ENCODE measurements at places on chromosomes 4 and X.
A peak's percentile ranks its signal among the peaks of the same experiment; 100 is the strongest.

DNA sequence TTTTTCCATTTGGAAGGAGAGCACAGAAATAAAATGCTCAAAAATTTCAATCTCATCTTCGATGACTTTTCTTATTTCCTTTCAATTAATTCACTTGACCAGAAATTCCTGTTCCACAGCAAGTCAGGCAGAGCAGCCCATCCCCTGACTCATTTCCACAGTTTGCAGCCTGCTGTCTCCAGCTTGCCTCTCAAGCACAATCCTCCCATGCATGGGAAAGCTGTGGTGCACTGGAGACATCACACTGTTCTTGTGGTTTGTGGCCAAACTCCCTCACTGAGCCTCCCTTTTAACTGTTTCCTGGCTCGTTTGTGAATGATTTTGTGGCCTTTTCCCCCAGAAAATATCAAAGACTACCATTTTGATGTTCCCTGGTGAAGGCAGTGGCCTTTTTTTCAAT lies 114.0 kb upstream of the ENPEP start:
- no peak for DNase-seq

GRCh38 chr4:189124149-189124758 lies 816.4 kb upstream of the FRG1 start:
- peak; percentile 34 for DNase-seq

DNA sequence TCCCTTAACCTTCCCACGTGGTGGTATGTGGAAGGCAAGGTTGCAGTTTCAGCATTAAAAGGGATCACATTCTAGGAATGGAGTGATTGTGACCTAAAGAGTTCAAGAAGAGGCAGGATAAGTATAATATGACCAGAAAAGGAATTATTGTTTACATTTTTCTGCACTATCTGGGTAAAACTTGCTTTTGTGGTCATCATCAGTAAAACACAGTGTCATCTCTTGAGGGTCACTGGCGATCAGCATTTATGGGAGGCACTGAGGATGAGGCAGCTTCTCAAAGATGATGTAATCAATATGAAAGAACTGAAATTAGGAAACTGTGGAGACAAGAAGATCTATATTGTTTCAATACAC lies 88.7 kb downstream of the CFAP299 start:
- no peak for DNase-seq

GRCh38 chr4:52052475-52052780 lies 1.3 kb downstream of the SPATA18 start:
- peak; percentile 22 for DNase-seq

DNA sequence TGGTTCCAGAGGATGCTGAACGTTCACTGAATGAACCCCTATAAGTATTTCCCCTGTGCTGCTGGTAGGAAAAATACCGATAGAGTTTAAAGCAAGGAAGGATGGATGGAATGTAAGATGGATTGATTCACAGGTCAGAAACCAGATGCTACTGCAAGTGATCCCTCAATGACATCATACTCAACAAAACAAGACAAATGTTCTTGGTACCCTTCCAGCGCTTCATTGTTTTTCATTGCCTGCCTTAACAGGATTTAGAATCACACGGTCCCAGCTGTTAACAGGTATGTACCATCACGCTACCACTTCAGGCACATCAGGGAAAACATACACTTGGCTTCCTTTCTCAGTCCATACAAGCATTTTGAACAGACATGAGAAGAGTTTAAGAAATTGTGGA lies 118.1 kb upstream of the TLR3 start:
- DNase-seq: no peak

- no peak for DNase-seq
These were observed at the start of gene CFI for GRCh38 chr4:109801895-109802319. TSS of gene CFI (minus strand) at chr4:109801999. CDS start at chr4:109801971, 28 bp downstream.

- DNase-seq: no peak
These were observed 1109.3 kb upstream of the LCORL start for GRCh38 chr4:19130866-19131265.

DNA sequence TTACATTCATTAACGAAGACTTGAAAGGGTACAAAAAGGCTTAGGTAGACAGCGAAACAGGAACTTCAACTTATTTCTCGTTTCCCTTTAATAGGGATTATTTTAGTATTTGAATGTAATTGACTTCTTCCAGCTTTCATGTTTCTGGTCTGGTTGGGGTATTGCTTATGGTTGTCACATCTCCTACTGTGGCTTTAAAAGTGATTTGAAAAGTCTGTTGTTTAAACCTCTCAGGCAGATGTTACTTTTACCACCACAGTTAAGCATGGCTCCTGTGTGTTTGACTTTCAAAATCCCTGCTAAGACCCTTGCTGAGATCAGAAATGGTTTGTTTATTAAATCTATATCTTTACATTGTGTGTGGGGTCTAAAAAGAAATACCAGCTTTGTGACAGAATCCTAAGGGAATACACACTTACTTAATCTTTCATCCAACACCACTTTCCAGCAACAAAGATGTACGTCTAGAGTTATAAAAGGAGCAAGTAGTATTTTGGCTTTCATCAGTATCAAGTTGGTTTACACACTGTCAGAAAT lies 661.2 kb downstream of the FAT4 start:
- no peak for DNase-seq

DNA sequence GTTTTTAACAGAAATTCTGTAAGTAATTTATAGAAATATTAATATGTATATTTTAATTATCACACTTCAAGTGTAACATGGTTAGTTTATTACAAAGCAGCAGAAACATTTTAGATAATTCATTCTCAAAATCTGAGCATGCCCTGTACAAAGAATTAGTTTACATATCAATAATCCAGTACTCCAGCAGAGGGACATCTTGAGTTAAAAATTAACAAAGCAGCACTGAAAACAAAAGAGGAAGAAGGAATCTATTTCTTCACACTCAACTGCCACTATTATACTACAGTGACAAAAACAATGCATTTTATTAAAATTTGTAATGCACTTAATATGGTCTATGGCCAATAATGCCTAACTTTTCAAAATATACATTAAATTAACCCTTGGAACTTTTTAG lies 179.1 kb upstream of the KLHL4 start:
- no peak for DNase-seq

- DNase-seq: no peak
These were observed 38.5 kb upstream of the BOD1L1 start for GRCh38 chr4:13665701-13666660.

GRCh38 chrX:35557916-35558315 lies 240.2 kb upstream of the MAGEB16 start:
- DNase-seq: no peak

- DNase-seq: no peak
These were observed 97.5 kb upstream of the PRPS2 start for GRCh38 chrX:12693754-12694153.

DNA sequence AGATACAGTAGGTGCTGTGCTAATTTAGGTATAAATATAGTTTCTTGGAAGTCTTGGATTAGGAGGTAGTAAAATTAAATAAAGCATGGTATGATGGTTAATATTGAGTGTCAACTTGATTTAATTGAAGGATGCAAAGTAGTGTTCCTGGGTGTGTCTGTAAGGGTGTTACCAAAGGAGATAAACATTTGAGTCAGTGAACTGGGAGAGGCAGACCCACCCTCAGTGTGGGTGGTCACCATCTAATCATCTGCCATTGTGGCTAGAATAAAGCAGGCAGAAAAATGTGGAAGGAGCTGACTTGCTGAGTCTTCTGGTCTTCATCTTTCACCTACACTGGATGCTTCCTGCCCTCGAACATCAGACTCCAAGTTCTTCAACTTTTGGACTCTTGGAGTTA lies 153.7 kb upstream of the GK2 start:
- no peak for DNase-seq

GRCh38 chr4:41154010-41154813 lies 60.1 kb downstream of the APBB2 start:
- no peak for DNase-seq

- DNase-seq: no peak
These were observed 227.1 kb downstream of the ADGRL3 start for GRCh38 chr4:61427099-61427817.

DNA sequence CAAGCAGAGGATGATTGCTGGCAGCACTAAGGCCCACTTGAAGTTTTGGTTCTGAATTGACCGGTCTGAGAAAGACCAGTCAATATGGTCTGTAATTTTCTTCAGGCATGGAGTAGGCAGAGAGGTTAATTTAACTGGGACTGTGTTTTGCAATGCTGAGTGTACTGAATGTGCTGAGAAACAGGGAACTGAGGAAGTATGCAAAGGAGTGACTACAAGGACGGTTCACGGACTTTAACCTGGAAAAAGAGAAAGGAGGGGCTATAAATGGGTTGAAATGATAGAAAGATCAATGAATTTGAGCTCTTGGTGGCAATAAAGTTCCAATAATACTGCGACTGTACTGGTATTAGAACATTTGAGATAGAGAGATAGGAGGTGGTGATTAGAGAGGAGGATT lies 84.5 kb downstream of the MAGEB17 start:
- DNase-seq: no peak

DNA sequence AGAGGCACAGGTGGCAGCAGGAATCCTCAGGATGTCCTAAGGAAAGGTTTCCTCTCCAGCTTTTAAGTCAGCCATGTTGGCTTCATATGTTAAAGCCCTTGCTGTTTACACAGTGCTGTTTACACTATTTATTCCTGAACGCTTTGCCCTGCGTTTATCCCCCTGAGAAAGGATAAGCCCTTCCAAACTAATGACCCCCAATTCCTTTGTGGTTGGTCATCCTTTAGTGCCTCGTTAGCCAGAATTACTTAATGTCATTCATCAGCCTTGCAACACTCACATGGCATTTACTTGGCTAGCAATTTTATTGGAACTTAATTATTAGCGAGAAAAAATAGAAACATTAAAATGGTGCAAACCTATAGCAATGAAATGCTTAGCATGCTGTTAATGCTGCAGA lies 23.8 kb downstream of the VCX2 start:
- peak; percentile 4 for DNase-seq

- DNase-seq: no peak
These were observed 297.0 kb upstream of the PUDP start for GRCh38 chrX:7444967-7445366.

DNA sequence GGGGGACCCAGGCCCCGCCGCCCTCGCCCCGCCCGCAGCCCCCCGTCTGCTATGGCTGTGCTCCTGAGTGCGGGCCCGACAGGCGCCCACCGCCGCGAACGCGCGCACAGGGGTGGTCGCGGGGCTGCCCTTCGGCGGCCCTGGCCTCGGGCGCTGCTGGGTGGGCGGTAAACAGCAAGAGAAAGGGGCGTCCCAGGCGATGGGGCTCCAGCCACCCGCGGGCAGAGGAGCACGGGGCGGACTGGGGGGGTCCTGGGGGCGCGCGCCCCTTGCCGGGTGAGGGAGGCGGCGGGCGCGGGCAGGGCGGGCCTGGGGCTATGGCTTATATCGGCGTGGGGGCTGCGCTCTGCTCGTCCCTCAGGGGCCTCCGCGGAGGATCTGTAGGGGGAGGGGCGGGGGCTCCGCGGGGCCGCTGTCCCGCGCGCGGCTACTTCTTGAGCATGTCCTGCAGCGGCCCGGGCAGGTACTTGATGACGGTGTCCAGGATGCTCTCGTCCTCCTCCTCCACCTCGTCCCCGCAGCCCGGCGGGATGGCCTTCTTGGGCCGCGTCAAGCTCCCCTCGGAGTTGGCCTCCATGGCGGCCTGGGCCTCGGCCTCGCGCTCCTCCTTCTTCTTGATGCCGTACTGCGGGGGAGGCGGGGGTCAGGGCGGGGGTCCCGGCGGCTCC lies 39.7 kb downstream of the CPLX1 start:
- DNase-seq: no peak

DNA sequence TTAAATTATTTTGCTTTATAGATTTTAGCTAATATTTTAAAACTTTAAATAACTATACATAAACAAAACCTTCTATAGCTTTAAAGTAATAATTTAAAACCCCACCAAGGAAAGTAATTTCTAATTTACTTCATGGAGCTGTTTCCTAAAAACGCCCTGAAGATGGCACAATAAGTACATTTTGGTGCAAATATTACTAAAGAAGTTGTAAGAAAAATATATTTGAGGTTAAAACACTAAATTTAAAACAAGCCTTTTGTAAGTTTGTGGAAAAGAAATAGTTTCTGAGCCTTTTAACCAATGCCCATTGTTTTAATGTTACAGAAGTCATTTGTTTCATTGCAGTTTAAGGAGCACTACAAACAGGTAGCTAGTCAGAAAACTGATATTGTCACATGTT lies 137.4 kb upstream of the AGA start:
- DNase-seq: no peak

- no peak for DNase-seq
These were observed 5.3 kb upstream of the ARAP2 start for GRCh38 chr4:36249610-36250009.

GRCh38 chr4:174316546-174316945 lies 32.8 kb downstream of the CEP44 start:
- DNase-seq: no peak

DNA sequence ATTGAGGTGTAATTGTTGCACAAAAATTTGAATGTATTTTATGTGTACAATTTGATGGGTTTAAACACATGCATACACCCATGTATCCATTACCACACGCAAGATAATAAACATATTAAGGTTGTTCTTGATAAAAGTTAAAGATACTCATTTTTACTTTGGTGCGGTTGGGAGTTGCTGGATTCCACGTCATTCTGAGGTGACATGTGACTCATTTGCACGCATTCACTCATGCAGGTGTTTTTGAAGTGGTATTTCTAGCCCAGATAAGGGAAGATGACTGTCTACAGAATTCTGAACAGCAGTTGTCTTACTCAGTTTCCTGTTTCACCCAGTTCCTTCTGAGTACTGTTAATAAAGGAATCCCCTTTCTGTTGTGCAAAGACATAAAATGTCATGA lies 142.0 kb downstream of the RTL3 start:
- DNase-seq: no peak

GRCh38 chr4:13539619-13540445 lies 4.5 kb downstream of the NKX3-2 start:
- no peak for DNase-seq

- no peak for DNase-seq
These were observed 53.9 kb upstream of the RPS6KA3 start for GRCh38 chrX:20320461-20321159.

DNA sequence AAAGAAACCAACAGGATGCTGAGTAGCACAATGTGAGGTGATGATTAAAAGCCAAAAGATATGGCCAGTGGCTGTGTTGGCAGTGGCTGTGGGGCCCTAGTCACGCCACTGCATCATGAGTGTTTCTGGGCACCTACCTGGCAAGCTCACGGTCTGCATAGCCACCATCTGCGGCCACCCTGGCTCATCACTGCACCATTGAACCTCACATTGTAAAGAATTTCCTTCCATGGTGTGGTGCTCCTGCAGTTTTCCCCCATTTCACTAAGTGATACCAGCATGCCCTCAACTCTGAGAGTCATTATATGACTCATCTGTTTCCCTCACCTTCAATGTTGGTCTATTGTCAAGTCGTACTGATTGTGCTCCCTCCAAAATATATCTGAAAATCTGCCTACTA lies 45.5 kb upstream of the CLNK start:
- DNase-seq: no peak

- peak; percentile 57 for DNase-seq
These were observed at the start of gene FHL1 for GRCh38 chrX:136147315-136147901. TSS of gene FHL1 (plus strand) at chrX:136147533.

DNA sequence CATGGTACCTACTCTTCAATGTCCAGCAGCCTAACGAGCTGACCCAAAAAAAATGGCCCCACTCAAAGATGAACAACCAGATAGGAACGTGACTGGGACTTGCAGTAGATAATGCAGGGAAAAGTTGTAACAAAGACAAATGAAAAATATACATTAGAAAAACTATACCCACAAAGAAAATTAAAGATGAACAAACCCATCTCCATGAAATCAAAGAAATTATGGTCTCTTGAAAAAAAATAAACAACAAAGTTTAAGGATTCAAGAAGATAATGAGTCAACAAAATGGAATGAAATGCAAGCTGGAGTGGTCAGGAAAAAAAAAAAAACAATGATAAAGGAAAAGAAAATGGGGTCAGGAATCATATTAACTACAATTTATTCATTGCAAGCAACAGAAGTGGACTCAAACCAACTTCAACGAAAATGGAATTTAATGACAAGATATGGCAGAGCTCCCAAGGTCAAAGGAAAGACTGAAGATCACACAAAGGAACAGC lies 309.8 kb upstream of the GALNT7 start:
- no peak for DNase-seq
